ENCODE measurements at places on chromosomes 7 and 10.

GRCh38 chr7:22137466-22137865 is 191.8 kb upstream of the CDCA7L start:
- no peak for DNase-seq

- DNase-seq, result no peak
Observed at GRCh38 chr10:102485093-102485784, 17.3 kb downstream of the ACTR1A start.

DNA sequence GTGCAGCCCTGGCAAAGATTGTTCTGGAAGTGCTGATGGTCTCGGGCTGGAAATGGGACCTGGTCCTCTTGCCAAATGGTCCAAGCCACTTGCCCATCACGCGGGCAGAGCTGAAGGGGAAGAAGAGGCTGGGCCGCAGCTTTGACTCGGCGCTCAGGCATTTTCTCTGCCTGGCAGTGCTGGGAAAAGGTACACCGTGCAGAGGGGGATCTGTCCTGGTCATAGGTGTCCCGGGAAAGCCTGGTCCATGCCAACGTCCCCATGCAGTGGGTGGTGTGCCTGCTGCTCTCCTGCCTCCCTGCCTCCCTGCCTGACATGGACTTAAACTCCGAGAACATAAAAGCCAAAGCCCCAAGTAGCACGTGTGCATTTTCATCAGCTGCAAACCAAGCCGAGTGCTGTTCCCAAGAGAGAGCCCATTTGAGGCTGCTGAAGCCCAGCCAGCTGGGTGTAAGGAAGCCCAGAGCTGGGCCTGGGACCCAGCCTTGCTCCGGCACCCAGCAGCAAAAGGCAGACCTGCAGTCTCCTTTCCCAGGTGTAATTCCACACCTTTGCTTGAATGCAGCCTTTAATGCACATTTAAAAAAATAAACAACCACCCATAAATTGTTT is 72.7 kb downstream of the TCERG1L start:
- DNase-seq, result no peak

- peak; percentile 13 for DNase-seq
Observed at GRCh38 chr10:133276435-133277201, at the start of gene ADAM8. ADAM8 (minus strand) TSS chr10:133276868; CDS start chr10:133276817, 51 bp downstream.

GRCh38 chr10:5828725-5829124 is 15.5 kb upstream of the GDI2 start:
- no peak for DNase-seq

DNA sequence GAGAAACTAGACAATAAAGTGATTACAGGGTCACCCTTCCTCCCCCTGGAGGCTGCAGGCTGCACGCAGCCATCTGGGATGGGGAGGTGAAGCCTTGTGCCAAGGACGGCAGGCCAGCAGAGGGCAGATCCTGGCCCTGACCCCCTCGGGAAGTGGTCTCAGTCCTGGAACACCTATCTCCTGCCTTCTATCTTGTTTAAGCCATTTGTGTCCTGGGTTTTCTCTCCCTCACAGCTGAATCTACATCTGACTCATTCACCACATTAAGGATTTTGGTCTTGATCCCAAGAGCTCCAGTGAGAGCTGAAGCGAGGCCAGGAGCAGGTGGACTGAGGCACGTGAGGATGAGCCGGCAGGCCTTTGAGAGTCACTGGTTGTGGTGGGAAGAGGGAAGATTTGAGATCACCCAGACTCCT is 16.4 kb upstream of the PARP12 start:
- DNase-seq, result no peak

GRCh38 chr10:57972783-57973182 is 294.9 kb downstream of the IPMK start:
- no peak for DNase-seq

- no peak for DNase-seq
Observed at GRCh38 chr10:60537697-60538096, 148.0 kb upstream of the ANK3 start.

DNA sequence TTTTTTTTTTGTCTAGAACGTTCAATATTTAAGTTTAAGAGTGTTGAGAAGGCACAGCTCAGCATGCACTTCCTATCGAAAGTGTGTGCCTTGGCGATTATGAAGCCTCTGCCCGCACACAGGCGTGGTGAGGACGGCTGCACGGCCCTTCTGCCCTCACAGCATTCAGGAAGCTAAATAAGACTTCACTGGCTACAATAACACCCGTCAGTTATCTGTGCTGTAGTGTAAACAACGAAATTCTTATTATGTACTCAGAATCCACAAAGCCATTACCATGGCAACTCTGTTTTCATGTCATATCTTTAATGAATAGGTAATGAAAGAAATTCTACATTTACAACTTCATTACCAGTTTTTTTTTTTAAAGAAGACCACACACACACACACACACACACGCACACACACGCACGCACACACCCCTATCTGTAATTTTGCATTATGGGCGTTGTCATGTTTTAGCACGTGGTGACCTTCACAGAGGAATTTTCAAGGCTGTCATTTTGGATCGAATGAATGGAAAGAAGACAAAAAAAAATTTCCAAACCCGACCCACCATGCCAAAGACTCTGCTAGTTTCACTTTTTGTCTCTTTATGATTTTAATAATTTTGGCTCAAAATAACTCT is 254.8 kb upstream of the CTBP2 start:
- no peak for DNase-seq

GRCh38 chr7:7533831-7534430 is 1.7 kb downstream of the COL28A1 start:
- no peak for DNase-seq

DNA sequence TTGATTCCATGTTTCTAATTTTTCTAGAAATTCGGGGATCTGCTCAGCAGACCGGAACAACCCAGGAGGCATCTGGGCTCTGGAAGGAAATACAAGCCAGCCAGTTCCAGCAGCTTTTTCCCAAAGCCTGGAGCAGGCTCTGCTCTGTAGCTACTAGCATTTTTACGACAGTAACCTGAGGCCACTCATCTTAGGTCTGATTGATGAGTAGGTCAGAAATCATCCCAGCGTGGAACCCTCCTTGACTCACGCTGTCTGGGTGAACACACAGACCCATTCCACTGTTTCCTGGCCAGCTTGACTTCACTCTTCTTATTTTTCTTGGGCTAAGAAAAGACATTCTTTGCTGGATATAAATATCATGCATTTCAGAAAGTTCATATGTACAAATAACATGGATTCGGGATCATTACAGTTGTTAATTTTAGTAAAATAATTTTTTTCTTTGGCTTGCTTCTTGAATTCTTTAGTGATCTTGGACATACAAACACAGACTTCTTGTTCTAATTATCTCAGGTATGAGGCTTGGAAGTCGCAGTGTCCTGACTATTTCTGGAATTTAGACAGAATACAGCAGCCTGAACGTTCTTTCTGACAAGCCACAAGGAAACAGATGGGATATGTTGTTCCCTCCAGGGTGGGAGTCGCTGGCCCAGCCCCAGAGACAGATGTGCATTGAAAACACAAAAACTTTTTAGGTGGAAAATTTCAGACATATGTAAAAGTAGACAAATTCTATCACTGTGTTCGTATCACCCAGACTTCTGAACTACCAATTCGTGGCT is 54.6 kb upstream of the PITRM1 start:
- DNase-seq, result no peak

DNA sequence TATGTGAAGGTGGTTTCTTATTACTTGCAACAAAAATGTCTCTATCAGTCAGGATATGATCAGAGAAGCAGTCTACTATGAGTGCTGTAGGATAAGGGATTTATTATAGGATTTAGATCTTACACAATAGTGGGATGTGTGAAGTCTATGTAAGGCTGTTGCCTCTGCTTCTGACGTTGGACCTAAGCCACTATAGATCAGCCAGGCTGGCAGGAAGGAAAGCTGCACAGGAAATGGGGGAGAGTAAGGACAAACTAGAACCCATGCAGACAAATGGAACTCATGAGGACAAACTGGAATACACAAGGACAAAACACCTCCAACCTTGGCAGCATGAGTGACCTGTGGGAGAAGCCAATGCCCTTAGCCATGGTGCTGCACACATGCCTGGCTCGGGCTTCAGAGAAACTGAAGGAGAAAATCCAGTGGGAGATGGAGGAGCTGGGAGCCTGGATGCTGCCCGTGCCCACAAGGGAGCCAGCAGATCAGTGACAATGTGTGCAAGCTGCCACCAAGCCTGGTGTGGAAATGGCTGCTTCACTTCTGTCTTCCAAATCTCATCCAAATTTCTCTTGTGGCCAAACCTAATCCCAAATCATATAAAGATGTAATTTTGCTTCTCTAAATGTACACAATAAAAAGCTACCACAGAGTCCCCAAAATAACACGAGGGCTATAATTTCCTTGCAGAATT is 147.0 kb upstream of the PCGF5 start:
- no peak for DNase-seq

GRCh38 chr7:2943851-2944601 is 99.6 kb downstream of the CARD11 start:
- no peak for DNase-seq

GRCh38 chr10:124641282-124642087 is 102.7 kb downstream of the FAM53B start:
- no peak for DNase-seq

DNA sequence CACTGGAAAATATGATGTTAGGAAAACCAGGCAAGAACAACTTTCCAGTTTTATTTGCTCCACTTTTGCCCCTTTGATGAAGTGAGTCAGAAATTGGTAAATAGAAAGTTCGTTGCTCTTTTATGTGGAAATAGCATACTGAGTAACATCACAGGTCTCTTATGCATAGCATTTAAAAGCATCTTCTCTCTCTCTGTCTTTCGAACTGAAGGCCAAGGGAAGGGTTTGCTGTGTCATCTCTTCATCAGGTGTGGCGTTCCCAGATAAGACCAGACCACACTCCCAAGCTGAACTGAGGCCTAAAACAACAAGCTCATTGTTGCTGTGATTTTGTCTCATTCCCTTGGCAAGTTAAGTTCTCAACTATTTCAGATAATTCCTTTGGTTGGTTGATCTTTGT is 131.8 kb upstream of the GRB10 start:
- no peak for DNase-seq

- DNase-seq, result no peak
Observed at GRCh38 chr10:116690356-116691322, 51.7 kb downstream of the HSPA12A start.

DNA sequence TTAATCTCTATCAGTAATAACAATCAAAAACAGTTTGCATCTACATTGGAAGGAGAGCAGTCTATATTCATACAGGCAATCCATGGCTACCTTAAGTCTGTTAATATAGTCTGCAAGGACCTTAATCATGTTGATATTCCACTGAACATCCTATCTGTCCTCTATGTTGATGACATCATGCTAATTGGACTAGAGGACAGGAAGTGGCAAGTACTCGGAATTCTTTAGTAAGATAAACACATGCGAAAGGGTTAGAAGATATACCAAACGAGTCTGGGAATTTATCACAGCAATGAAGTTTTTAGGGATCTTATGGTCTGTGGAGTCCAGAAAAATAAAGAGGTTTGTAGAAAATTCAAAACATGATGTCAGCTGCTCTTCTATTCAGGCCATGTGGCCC is 11.3 kb upstream of the SAMD9L start:
- no peak for DNase-seq

DNA sequence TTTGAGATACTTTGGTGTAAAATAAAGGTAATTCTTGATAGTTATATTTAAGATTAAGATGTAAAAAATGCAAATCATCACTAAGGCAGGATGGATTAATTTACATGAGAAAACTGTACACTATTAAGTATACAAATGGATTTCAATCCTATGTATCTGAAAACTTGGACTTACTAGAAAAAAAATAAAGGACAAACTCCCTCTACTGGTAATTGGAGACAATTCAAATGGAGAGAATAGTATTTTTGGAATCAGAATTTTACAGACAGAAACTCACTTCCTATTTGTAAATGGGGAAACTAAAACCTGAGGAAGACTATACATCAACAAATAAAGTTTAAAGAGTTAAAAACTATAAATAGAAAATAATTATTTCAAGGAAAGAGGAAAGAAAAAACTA is 62.6 kb downstream of the CUL2 start:
- DNase-seq, result peak; percentile 0

- no peak for DNase-seq
Observed at GRCh38 chr7:158140538-158141220, 446.9 kb downstream of the PTPRN2 start.

GRCh38 chr10:132270721-132271457 is 36.9 kb downstream of the STK32C start:
- DNase-seq, result no peak

DNA sequence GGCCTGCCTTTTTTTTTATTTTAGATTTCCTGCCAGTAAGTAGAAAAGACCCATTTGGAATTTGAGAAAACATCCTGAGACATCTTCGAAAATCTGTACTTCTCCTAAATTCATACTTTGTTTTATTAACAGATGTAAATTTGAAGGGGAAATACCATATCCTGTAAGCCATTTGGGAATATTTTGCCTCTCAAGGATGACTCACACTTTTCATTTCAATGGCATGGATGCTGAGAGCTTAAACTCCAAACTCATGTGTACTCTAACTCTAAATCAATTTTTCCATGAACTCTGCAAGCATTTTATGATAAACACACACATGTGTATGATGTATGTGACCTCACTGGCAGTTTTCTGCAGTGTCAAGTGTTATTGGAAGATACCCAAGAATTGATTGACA is 89.0 kb downstream of the SEMA3A start:
- no peak for DNase-seq

GRCh38 chr7:11343818-11344413 is 370.2 kb downstream of the PHF14 start:
- DNase-seq, result peak; percentile 62

GRCh38 chr10:94156453-94156852 is 162.7 kb downstream of the PLCE1 start:
- DNase-seq, result no peak

- peak; percentile 90 for DNase-seq
Observed at GRCh38 chr7:65216469-65216868, 157.2 kb upstream of the ZNF92 start.

Data from DMS79 treated with DMSO at 0.1 percent for 48 hours (cell line).